ENCODE measurements at places on chromosomes 2 and 18.

- no peak overlapping the region for H3K27ac ChIP-seq
- no peaks in the 10 kb centered on the region for H3K27me3 ChIP-seq
- DNase-seq = no peak
- H3K4me3 ChIP-seq = no peak overlapping the region
Measured at GRCh38 chr18:62069556-62069955, 117.3 kb downstream of the PIGN start.

DNA sequence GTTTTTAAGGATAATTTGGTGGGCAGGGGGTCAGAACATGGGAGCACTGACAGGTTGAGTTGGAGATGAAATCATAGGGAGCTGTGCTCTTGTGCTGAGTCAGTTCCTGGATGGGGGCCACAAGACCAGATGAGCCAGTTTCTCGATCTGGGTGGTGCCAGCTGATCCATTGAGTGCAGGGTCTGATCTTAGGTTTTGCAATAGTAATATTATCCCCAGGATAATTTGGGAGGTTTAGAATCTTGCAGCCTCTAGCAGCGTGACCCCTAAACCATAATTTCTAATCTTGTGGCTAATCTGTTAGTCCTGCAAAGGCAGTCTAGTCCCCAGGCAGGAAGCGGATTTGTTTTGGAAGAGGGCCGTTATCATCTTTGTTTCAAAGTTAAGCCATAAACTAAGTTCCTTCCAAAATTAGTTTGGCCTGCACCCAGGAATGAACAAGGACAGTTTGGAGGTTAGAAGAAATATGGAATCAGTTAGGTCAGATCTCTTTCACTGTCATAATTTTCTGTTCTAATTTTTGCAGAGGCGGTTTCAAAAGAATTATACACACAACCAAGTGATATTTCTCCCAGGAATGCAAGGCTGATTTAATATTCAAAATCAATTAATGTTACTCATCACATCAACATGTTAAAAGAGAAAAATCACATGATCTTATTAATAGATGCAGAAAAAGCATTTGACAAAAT, 23.0 kb downstream of the DBI start:
- peaks cover 7% of the 10 kb centered on the region for H3K27me3 ChIP-seq
- no peak for DNase-seq

DNA sequence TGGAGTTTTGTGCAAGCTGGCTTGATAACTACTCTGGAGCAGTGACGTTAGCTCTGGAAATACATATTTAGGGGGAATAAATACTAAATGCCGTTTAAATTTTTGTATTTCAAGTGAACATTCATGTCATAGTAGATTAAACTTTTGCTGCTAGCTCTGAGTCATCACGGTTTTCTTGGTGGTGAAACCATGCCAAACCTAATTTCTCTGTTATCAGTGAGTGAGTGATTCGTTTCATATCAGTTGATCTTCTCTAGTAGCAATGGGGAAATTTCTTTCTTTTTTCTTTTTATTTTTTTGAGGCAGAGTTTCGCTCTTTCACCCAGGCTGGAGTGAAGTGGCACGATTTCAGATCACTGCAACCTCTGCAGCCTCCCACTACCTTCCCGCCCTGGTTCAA, 211.1 kb downstream of the PTPRM start:
- DNase-seq = no peak
- no peaks in the 10 kb centered on the region for H3K27me3 ChIP-seq
- no peak overlapping the region for H3K4me3 ChIP-seq
- H3K36me3 ChIP-seq = no peaks in the 10 kb centered on the region

DNA sequence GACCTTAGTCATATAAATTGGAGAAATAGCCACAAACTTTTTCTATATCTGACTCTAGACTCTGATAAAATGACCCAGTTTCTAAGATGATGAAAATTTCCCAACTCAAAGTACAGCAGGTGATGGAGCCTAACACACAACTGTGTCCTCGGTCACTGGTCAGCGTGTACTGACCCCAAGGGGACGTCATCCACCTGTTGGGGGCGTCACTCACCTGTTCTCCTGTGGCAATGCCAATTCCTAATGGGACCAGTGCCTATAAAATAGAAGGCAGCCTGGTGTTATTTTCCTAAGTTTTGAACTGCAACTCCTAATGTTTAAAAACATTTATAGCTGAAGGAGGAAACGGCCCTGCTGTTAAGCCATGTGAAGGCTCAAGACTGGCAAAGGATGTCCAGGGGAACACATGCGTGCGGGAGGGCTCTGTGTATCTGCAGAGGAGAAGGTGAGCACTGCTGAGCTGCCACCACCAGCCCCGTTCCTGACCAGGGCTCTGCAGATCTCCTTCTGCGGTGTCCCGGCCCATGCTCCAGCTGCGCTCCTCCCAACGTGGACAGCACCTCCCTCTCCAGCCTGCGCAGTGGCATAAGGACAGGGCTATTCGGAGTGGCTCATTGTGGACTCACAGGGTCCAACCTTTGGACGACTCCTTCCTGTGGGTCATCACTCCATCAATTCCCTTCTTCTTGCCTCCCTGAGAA, 21.2 kb downstream of the TYMS start:
- no peak for DNase-seq
- H3K4me3 ChIP-seq = no peak overlapping the region

DNA sequence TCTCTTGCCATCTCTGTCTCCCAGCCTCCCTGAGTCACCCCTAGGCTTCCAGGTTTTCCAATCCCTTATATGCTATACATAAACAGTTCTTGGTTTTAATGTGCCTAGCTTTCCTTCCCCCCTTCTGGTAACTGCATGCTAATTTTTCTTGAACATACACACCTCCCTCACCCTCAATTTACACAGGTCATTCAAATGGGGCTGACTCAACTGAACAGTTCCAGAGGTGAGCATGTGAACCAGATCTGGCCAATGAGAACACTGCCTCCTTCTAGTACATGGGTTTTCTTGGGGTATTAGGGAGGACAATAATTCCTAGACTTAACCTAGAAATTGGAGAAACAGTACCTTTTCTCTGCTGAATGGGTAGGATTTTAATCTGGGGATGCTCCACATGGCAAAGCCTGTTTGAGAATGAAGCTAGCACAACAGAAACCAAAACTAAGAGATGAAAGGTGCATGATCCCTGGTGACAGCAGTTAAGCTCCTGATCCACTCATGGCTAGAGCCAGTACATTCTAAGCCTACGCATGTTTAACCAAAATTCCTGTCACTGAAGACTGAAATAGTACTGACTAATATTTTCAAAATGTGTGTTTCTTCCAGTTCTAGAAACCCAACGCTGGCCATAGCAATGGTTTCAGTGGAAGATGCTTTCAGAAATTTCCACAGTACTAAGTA, 11.8 kb downstream of the SLC25A12 start:
- H3K27me3 ChIP-seq = no peaks in the 10 kb centered on the region
- H3K4me1 ChIP-seq = peaks cover 49% of the 10 kb centered on the region
- H3K27ac ChIP-seq = peak overlapping the region; percentile 31
- H3K36me3 ChIP-seq = peaks cover 2% of the 10 kb centered on the region
- no peak for DNase-seq
- H3K4me3 ChIP-seq = peak overlapping the region; percentile 31

GRCh38 chr2:142966284-142966683, 88.8 kb downstream of the KYNU start:
- no peak overlapping the region for H3K27ac ChIP-seq
- H3K27me3 ChIP-seq = no peaks in the 10 kb centered on the region
- no peak for DNase-seq
- H3K4me1 ChIP-seq = no peaks in the 10 kb centered on the region

DNA sequence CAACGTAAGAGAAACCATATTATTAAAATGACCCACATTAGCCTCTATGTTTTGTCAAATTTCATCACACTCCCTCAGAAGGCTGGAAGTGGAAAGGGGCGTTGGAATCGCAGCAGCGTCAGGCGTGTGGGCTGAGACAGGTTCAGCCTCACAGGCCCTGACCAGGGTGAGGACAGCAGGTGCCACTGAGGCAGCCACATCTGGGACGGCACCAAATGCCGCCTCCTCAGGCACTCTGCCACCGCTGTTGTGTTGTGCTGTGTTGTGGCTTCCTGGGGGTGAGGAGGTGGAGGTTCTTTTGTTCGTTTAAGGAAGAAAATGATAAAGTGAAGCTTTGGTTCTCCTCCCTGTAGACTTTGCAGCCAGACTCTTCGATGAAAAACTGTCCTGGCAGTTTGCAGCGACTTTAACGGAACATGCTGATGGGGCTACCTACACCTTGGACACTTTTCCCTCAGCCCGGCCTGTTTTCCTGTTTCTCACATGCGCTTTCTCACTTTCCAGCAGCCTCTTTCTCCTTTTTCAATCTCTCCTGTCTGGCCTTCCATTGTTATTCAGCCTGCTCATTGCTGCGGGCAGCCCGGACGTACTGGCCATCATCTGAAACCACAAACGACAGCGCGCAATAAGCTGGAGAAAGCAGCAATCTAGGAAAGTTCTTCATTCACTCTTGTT, 44.9 kb upstream of the SALL3 start:
- no peaks in the 10 kb centered on the region for H3K27me3 ChIP-seq
- DNase-seq = no peak
- H3K4me3 ChIP-seq = no peak overlapping the region
- H3K4me1 ChIP-seq = peaks cover 11% of the 10 kb centered on the region
- no peaks in the 10 kb centered on the region for H3K36me3 ChIP-seq

DNA sequence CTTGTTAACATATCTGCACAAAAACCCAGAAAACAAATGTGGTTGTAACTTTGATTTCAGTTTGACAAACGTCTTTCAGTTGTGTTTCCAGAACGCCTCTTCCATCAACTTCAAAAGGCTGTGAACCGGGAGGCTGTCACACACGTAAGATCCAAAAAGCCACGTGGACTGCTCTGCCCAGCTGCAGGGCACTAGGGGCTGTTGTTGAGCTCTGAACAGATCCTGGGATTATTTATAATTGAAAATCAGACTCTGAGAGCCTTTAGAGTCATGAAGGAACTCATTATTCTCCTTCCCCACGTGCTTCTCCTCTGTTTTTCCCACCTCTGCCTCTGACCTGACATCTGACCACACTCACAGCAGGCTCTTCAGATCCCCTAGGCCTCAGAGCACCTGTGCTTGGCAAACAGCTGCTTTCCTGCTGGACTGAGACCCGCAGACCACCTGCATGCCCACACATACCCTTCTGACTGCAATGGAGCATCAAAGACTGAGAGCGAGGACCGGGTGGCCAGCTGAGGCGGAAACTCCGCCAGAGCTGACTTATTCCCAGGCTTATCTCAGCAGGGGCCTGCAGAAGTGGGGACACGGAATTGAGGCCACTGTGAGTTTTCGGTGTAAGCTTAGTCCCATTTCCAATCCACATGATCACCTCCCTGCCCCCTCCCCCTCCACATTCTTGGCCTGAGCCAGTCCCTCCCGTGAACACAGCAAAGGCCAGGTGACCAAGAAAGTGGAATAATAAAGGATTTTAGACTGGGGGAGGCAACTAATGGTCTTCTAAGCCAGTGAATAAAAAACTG, 114.8 kb downstream of the ATL2 start:
- DNase-seq = peak; percentile 35
- peaks cover 36% of the 10 kb centered on the region for H3K4me1 ChIP-seq
- peaks cover 9% of the 10 kb centered on the region for H3K36me3 ChIP-seq
- H3K27ac ChIP-seq = no peak overlapping the region
- no peaks in the 10 kb centered on the region for H3K27me3 ChIP-seq

DNA sequence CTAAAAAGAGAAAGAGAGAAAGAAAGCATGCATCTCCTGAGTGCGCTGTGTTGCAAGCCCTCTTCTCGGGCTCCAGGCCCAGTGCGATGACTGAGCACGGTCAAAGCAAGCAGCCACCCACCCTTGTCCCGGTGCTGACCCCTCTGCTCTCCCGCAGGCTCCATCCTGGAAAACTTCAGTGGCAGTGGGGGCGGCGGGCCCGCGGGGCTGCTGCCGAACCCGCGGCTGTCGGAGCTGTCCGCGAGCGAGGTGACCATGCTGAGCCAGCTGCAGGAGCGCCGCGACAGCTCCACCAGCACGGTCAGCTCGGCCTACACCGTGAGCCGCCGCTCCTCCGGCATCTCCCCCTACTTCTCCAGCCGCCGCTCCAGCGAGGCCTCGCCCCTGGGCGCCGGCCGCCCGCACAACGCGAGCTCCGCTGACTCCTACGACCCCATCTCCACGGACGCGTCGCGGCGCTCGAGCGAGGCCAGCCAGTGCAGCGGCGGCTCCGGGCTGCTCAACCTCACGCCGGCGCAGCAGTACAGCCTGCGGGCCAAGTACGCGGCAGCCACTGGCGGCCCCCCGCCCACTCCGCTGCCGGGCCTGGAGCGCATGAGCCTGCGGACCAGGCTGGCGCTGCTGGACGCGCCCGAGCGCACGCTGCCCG, 252.5 kb downstream of the GLI2 start:
- no peaks in the 10 kb centered on the region for H3K4me1 ChIP-seq
- DNase-seq = no peak
- H3K27ac ChIP-seq = no peak overlapping the region
- H3K36me3 ChIP-seq = no peaks in the 10 kb centered on the region
- H3K27me3 ChIP-seq = no peaks in the 10 kb centered on the region

- H3K4me1 ChIP-seq = peaks cover 10% of the 10 kb centered on the region
- no peaks in the 10 kb centered on the region for H3K27me3 ChIP-seq
- no peak for DNase-seq
- H3K4me3 ChIP-seq = no peak overlapping the region
- H3K27ac ChIP-seq = no peak overlapping the region
Measured at GRCh38 chr2:74865770-74866674, 32.1 kb downstream of the HK2 start.

DNA sequence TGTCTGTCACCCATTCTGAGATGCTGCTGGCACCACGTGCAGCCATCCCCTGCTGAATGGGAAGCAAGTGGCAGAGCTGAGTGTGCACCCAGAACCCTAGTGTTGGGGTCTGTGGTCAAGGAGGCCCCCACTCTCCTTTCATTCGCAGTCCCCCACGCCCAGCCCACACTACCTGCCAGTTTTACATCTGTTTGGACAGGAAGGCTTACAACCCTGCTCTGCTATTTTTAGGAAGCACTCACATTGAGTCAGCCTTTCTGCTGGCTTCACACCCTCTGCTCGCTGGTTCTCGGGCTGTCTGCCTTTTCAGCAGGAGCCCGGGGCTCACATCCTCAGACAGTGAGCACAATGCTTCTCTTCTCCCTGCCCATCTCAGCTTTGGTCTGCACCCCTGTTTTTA, 10.7 kb upstream of the ADCY3 start:
- no peak overlapping the region for H3K4me3 ChIP-seq
- no peak for DNase-seq
- H3K4me1 ChIP-seq = peaks cover 10% of the 10 kb centered on the region
- H3K27me3 ChIP-seq = no peaks in the 10 kb centered on the region
- H3K36me3 ChIP-seq = no peaks in the 10 kb centered on the region
- no peak overlapping the region for H3K27ac ChIP-seq

DNA sequence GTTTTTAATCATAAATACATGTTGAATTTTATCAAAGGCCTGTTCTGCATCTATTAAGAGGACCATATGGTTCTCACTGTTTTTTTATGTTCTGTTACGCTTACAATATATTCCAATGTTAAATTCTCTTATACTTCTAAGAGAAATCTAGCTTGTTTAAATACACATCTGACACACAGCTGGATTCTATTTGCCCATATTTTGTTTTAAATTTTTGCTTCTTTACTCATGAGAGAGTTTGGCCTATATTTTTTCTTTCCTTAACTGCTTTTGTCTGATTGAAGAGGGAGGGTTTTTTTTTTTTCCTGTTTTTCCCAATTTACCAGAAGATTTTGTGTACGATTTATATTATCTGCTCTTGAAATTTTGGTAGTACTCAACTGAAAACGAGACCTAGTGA, 34.9 kb downstream of the RNF144A start:
- H3K27me3 ChIP-seq = no peaks in the 10 kb centered on the region
- peaks cover 33% of the 10 kb centered on the region for H3K4me1 ChIP-seq
- no peak for DNase-seq
- H3K4me3 ChIP-seq = no peak overlapping the region

GRCh38 chr2:108399479-108399878, 21.7 kb downstream of the SULT1C4 start:
- H3K36me3 ChIP-seq = peaks cover 7% of the 10 kb centered on the region
- H3K4me1 ChIP-seq = no peaks in the 10 kb centered on the region
- no peak for DNase-seq
- no peak overlapping the region for H3K27ac ChIP-seq
- H3K27me3 ChIP-seq = peaks cover 6% of the 10 kb centered on the region

- no peak for DNase-seq
- peaks cover 44% of the 10 kb centered on the region for H3K4me1 ChIP-seq
- peaks cover 27% of the 10 kb centered on the region for H3K36me3 ChIP-seq
Measured at GRCh38 chr2:204945376-204945775, 400.1 kb downstream of the PARD3B start.
